ENCODE measurements at places on chromosomes 2 and 18.

- no peak for DNase-seq
Observed at GRCh38 chr2:40120957-40121356, 330.9 kb downstream of the SLC8A1 start.

- peak; percentile 99 for DNase-seq
Observed at GRCh38 chr18:79790996-79791972, 6.5 kb upstream of the KCNG2 start.

DNA sequence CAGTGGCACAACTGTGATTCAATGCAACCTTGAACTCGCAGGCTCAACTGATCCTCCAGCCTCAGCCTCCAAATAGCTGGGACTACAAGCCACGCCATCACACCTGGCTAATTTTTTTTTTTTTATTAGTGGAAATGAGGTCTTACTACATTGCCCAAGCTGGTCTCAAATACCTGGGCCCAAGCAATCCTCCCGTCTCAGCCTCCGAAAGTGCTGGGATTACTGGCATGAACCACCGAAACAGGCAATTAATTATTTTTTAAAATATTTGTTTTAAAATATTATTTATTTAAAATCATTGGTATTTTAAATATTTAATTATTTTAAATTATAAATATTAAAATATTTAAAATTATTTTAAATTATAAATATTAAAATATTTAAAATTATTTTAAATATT lies 24.5 kb downstream of the SRBD1 start:
- no peak for DNase-seq

DNA sequence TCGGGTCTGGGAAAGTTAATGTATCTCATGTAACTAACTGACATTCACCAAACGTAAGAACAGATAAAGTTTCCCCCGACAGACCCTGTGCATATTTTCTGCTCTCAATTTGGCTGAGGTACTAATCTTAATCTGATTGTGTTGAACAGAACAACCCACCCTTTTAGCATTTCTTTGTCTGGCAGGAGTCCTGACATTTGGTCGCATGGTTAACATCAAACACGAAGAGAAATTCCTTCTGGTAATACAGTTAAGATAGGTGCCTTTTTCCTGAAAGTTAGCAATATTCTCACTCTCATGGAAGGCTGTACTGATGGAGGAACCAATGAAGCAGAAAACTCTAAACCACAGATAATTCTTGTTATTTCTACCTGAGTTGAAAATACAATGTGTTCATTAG lies 520.8 kb downstream of the PARD3B start:
- DNase-seq: no peak

GRCh38 chr2:183541766-183542165 lies 417.5 kb downstream of the NUP35 start:
- DNase-seq: peak; percentile 0

DNA sequence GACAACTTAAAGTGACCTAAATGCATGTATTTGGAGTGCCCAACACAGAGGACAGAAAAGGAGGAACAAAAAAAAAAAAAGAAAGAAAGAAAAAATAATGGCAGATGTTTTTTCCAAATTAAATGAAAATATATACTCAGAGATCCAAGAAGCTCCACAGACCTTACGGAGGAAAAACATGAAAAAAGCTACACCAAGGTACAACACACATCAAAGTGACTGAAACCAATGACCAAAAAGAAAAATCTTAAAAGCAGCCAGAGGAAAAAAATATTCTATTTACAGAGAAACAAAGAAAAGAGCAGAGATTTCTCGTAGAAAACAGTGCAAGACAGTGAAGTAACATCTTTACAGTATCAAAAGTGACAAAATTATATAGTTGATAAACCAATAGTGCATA lies 5.1 kb downstream of the FANCL start:
- no peak for DNase-seq

DNA sequence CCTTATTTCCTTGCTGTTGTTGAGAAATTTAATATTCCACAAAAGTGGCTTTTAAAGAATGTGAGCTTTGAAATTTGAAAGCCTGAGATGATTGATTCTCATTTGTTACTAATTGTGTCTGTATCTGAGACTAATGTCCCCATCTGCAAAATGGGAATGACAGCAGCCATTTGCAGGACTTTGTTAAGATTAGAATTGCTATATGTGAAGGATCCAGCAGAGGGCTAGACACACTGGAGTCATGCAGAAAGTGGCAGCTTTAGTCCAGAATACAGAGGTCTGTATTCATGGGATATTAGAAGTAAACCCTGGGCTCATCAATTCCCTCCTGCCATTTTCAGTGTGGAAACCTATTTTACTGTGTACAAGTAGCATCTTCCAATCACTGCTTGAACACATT lies 296.5 kb upstream of the GYPC start:
- DNase-seq: peak; percentile 2

DNA sequence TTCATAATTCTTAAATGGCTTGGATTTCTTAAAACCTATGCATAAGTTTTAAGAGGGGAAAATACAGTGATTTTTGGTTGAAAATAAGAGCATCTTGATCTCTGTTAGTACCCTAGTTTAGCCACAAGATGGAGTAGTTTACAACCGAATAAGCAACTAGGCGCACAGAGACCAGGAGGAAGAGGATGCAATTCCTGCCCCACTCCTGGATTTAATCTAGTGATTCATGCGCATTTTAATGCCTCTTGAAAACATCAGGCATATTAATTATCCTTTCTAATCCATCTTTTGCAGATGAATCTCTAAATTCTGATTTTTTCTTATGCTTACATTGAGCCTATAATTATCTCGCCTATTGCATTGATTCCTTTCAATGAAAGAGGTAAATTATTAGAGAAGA lies 76.7 kb downstream of the MRPS9 start:
- peak; percentile 77 for DNase-seq

DNA sequence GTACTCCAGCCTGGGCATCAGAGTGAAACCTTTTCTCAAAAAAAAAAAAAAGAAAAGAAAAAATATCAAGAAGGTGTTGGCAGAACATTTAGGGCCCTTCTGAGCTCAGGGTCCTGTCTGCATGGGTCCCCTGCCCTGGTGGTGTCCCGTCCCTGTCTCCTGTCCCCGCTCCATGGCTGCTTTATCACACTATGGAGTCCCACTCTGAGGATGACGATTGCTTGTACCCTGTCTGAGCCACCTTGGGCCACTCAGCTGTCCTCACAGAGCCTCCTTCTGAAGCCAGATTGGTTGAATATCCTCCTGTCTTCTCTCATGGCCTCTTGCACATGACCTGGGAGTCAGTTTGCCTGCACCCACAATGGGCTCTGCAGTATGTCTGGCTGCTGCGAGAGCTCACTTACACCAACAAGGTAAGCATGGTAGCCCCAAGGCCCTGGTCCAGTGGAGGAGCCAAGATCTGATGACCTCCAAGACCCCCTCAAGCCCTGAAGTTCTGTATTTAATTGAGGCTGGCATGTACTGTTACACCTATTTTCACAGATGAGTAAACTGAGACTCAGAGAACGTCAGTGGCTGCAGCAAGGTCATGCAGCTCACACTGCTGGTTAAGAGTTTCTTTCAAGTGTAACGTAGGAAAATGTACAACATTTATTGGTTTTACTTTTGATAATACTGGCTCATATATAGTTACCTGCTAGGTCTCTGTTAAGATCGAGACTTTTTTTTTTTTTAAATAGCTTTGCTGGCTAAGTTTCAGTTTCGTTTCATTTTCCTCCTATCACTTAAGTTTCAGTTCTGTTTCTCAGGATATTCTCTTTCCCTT lies 16.9 kb upstream of the ZCCHC2 start:
- peak; percentile 58 for DNase-seq

DNA sequence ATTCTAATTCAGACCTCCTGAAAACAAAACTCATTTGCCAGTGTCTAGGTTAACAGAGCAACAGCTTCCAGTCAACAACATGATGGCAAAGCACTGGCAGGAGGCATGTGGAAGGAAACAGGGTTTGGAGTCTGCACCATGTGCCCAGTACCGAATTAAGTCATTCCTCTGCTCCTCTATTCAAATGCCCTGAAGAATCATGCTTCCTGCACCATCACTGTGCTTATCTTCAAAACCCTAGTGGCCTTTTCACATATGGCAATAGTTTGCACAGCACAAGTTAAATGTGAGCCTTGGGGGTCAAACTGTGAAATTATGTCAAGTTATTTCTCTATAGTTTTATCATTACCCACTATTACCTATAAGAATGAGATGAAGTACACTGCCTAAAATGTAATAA lies 75.4 kb upstream of the GRB14 start:
- no peak for DNase-seq

- DNase-seq: peak; percentile 23
Observed at GRCh38 chr2:181005809-181006208, 25.4 kb downstream of the UBE2E3 start.

- DNase-seq: peak; percentile 84
Observed at GRCh38 chr18:49476664-49477411, 10.2 kb downstream of the C18orf32 start.

GRCh38 chr2:15579641-15580040 lies 12.0 kb upstream of the DDX1 start:
- no peak for DNase-seq

DNA sequence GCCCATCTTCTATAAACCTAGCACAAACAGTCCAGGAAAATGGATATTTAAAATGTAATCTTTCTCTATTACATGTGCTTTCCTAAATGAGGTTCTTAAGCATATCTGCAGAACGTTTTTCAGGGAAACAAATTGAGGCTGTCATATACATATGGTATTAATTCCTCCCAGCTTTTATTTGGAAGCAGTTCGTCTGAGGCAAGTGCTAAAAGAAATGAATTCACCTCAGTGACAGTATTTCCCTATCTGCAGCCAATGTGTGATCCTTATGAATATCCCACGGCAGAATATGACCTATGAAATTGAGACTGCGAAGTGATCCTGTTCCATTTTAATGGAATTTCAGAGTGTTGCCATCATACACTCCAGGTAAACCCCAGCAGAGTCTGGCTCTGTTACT lies 7.1 kb downstream of the MYOM1 start:
- no peak for DNase-seq

- DNase-seq: no peak
Observed at GRCh38 chr18:39199231-39199855, 1633.7 kb upstream of the CELF4 start.

- no peak for DNase-seq
Observed at GRCh38 chr2:545711-546650, 131.2 kb downstream of the TMEM18 start.

DNA sequence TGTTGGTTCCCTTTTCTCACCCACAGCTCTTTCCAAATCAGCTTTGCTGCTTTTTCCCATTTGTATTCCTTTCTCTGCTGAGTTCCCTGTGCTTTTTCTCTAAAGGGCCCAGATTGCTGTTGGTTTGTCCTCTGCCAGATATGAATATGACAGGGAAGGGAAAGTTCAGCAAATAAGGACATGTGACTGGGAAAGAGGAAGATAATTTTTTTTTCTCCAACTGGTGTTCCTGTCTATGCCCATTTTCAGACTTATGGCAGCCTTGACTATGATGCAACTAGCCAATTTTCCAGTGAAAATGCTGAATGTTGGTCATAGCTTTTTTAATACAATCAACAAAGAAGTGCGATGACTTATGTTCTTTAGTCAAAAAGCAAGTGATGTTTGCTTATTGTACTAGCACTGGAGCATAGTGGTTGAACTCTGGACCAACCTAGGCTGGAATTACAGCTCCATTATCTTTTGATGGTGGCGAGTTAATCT lies 7.7 kb downstream of the MDH1 start:
- DNase-seq: no peak

DNA sequence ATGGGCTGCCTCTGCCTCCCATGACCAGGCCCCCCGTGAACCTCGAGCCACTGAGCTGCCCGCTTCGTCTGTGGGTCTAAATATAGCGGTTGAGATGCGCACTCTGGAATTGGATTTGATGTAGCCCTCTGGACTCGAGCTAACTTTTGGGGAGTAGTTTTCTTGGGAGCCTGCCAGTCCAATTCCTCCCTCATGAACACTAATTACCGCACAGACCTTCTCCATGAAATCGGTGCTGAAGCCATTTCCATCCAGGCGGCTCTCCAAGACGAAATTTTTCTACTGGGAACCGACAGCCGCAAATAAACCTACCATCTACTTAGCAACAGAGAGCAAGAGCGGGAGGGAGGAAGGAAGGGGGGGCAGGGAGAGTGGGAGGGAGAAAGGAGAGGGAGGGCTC lies 63.6 kb downstream of the CELF4 start:
- no peak for DNase-seq

DNA sequence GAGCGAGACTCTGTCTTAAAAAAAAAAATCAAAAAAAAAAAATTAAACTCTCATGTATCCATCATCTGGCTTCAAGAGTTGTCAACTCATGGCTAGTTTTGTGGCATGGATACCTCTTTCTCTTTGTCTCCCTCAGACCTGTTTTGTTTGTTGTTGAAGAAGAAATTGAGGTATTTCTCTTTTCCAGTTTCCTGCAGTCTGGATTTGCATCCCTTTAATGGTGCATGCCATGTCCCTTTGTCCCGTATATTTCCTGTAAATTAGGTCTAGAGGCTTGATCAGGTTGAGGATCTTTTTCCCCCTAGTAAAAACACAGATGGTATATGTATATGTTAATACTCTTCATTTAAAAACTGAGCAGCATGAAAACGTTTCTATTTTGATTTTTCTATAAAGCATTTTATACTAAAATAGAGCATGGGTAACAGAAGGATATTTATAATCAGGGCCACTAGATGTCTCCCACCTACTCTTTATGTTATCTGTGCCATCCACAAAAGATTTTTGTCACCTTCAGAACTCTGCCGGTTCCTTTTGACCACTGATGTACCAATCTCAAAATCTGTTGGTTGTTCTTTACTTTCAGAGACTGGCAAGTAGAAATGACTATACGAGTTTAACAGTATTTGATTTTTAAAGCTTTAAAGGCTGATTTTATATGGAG lies 80.1 kb downstream of the GALNT1 start:
- DNase-seq: no peak

GRCh38 chr18:63095768-63096167 lies 223.8 kb downstream of the BCL2 start:
- DNase-seq: no peak

- DNase-seq: no peak
Observed at GRCh38 chr2:157258520-157259326, 1.2 kb downstream of the GALNT5 start.

GRCh38 chr2:85933753-85934594 lies 45.2 kb upstream of the ST3GAL5 start:
- DNase-seq: peak; percentile 96

- peak; percentile 42 for DNase-seq
Observed at GRCh38 chr2:120239488-120240287, 13.0 kb upstream of the RALB start.

- no peak for DNase-seq
Observed at GRCh38 chr2:151637271-151637781, 97.0 kb downstream of the NEB start.

DNA sequence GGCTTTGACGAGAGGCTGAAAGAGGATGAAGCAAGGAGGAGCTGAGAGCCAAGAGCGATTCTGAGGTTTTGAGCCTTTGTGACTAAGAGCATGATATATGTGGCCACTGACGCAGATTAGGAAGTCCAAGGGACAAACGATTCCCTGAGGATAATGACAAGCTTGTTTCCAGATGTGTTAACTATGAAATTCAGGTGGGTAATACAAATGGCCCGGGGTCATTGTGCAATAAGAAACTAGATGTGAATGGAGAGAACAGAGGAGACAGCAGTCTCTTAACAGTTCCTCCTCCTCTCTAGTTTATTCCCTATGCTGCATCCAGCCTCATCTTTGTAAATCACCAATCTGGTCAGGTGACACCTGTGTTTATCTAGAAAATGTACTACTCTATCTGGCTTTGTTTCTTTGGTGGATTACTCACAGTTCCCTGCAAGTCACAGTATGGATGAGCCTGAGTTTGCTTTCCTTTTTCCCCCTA lies 84.2 kb downstream of the SOCS6 start:
- peak; percentile 94 for DNase-seq

GRCh38 chr18:24485681-24486080 lies 25.2 kb downstream of the HRH4 start:
- DNase-seq: no peak

Data from fibroblast of villous mesenchyme (primary cell).